ENCODE measurements at places on chromosomes 2 and 18.

DNA sequence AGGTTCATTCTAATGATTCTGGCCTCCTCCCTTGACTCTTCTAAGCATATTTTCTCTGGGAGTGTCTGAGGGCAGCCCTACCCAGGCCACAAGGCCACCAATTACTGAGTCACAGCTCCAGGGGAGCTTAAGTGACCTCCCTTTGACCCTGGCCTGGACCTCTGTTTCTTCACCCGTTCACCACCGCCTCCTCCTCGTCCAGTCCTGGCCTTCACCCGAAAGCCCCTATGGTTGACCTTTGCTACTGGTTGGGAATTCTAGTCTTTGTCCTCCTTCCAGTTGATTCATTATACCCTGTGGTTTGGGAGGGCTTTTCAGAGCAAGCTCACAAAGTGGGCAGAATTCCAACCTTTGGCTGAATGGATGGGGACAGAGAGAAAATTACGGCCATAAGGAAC is 72.6 kb downstream of the NRP2 start:
- DNase-seq, result no peak

DNA sequence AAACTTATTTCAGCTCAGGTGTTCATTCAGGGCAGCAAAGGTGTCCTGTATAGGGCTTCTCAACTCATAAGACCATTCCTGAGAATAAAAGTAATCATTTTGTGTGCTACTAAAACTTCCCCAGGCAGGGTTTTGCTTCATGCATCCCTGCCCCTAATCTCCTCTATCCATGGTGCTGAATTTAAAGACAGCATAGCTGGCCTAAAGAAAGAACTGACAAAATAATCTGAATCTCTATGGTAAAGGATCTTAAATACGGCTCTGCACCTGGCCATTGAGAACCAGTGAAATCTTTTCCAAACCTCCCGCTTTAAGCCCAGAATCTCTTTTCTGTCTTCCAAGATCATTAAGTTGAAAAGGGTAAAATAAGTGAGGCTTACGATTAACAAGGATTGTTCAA is 292.1 kb upstream of the KLHL29 start:
- no peak for DNase-seq

GRCh38 chr18:251572-251971 is 16.3 kb downstream of the THOC1 start:
- DNase-seq, result no peak

GRCh38 chr2:162177301-162177700 is 25.3 kb upstream of the GCG start:
- DNase-seq, result no peak

DNA sequence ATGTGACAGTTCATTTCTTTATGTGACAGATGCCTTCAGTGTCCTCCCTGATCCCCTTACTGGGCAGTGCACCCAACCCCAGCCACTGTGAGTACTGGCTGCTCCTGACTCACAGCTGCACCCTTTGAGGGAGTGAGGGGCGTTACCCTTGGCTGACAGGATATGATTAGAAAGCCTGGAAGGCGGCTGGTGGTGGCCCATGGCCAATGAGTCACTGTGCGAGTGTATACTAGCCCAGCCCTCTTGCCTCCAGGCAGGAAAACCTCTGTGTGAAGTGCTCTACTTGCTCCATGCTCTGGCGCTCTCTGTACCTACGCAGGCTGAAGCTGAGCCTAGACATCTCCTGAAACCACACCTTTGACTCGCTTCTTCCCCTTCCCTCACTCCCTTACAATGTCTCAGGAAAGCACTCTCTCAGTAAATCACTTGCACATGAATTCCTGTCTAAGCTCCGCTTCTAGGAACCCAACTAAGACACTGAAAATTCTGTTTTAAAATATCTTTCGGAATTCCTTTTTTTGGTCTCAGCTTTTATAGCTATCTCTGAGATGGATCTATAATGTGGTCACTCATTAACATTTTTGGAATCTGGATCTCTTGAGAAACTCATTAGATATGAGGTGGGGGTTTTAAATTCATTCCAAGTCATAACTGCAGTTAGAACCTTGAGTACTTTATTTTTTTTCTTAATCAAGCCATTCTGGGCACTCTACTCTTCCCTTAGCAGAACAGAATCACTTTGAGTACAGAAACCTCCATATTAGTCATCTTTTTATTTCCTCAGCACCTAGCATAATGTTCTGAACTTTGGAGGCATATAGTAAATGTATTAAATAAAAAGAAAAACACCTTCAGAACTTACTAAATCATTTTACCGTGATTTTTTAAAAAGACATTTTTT is 25.3 kb upstream of the STAM2 start:
- no peak for DNase-seq

GRCh38 chr2:241550616-241551580 is 7.6 kb upstream of the BOK start:
- no peak for DNase-seq

DNA sequence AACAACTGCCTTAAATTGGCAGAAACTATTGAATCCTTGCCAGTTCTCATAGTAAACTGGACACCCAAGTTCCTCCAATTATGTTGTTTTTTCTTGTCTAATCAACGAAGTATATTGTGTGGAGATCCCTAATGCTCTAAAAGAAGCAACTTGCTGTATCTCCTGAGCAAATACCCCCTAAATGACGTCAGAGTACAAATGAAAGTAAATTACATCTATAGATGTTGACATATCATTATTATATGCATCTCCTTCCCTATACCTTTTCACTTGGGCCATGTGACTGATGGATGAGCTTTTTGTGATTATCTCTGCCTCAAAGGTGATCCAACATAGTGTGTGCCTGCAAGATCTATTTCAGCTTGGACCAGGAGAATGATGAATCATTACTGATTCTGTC is 159.4 kb downstream of the CCDC148 start:
- DNase-seq, result no peak

DNA sequence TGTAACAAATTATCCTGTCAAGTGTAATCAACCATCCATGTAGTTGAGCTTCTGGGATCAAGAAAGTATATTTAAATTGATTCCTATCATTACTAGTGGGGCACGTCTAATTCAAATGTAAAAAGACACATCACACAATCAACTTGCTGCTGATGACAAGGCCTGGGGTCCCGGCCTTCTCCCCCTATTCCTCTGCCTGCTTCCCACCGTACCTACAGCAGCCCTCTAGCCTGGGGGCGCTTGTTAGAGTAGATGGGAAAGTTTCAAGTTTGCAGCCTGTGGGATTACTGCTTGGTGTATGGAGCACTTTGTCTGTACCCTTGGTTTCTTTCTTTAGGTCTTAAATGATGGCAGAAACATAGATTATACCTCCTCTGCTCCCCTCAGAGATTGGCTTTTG is 333.3 kb upstream of the KYNU start:
- DNase-seq, result no peak

- no peak for DNase-seq
Observed at GRCh38 chr18:21774722-21775121, 34.1 kb downstream of the MIB1 start.
